ENCODE measurements at places on chromosomes 1 and 21. TPM values are rescaled to one million over a fixed set of nuclear protein-coding genes. Genes with fewer than 3 reads are reported as not detected.

The UBL4B gene
- total RNA-seq = not detected

The ARPC5 gene
- 158 TPM for total RNA-seq

The SLAMF7 gene
- 12.7 TPM for total RNA-seq

The ERICH3 gene
- 0.14 TPM for total RNA-seq

The MTARC1 gene
- total RNA-seq = 47.2 TPM

The FGR gene
- 5.7 TPM for total RNA-seq

The TDRD5 gene
- 0.76 TPM for total RNA-seq

The GJA9 gene
- 0.65 TPM for total RNA-seq

The BEND5 gene
- total RNA-seq = 9.1 TPM

The FOXJ3 gene
- 57.3 TPM for total RNA-seq

The SNX7 gene
- 43.5 TPM for total RNA-seq

The KCNT2 gene
- total RNA-seq = 0.60 TPM

The OR6K3 gene
- not detected for total RNA-seq

The HSD3B1 gene
- 0.41 TPM for total RNA-seq

The SMIM1 gene
- total RNA-seq = 1.6 TPM

The EXO1 gene
- 7.4 TPM for total RNA-seq

The SLAMF9 gene
- total RNA-seq = not detected

The S1PR1 gene
- total RNA-seq = 14.9 TPM

The TCEA3 gene
- 95.7 TPM for total RNA-seq

The CNR2 gene
- 0.06 TPM for total RNA-seq

The CFAP74 gene
- total RNA-seq = not detected

The ADPRS gene
- total RNA-seq = 18.0 TPM

The AHDC1 gene
- total RNA-seq = 58.6 TPM

The BNIPL gene
- 1.1 TPM for total RNA-seq
